ENCODE measurements at places on chromosomes 12 and 14.

GRCh38 chr12:54602661-54603060, 14.2 kb upstream of the PPP1R1A start:
- DNase-seq, result no peak

DNA sequence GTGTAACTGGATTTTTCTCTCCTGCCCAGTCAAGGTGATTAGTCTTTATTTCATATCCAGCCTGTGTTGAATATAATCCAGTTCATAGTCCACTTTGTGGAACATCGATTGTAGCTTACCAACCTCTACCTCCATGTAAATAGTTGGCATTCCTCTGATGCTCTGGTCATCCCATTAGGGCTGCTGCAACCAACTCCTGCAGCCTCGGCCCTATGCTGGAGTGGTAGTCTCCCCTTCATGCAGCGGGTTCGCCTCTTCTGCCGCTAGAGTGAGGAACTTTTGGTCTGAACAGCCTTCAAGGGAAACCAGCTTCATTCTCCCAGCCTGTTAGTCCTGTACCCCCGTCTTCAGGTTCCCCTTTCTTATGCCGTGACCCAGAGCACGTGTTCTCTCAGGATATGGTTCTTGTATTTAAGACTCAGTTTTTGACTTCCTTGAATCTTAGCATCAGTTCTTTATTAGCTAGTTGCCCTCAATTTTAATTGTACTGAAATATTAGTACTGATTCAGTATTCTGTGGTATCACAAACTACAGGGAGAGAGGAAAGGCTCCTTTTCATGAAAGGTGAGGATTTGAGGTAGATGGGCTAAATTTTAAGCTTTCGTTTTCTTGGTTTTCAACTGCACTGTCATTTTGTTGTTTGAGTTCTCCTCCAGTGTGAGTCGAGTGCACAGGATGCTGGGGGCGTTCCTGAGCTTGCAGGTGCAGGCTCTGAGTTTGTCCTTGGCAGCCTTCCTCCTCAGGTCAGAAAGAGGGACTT, 33.2 kb downstream of the ZNF664 start:
- no peak for DNase-seq

GRCh38 chr12:99427104-99427503, 220.4 kb upstream of the GARIN6 start:
- no peak for DNase-seq

DNA sequence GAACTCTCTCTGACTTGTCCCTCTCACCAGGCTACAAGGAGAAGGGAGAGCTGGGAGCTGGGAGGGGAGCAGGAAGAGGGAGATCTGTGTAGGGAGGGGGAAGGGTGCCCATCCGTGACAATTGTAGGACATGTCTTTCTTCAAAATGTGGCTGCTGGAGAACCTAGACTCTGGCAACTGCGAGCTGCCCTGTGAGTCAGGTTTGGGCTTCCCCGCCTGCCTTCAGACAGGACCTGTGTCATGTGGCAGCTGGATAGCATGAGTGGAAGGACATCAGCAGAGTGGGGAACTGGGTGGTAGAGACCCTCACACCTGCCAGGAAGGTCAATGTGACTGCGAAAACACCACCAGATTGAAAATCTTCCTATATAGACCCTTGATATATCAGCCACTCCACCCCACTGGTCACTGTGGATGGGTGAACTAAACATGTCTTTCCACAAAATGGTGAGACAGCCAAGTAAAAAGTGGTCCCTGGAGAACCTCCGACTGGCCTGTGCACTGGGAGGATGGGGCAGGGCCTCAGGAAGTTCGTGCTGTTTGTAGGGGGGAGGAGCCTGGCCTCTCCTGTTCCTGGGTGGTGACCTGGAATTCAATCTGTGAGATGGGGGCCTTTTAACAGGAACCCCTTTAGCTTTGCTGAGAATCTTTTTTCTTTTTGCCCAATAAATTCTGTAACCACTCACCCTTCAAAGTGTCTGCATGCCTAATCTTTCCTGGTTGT, 62.2 kb upstream of the CAPRIN2 start:
- no peak for DNase-seq

- DNase-seq, result no peak
These were observed 40.9 kb upstream of the TOMM20L start for GRCh38 chr14:58354808-58355207.

- DNase-seq, result no peak
These were observed 129.3 kb upstream of the HIF1A start for GRCh38 chr14:61565836-61566536.

GRCh38 chr12:14774906-14775635, 28.2 kb downstream of the WBP11 start:
- no peak for DNase-seq

GRCh38 chr14:91793704-91794103, 61.8 kb upstream of the CATSPERB start:
- no peak for DNase-seq

DNA sequence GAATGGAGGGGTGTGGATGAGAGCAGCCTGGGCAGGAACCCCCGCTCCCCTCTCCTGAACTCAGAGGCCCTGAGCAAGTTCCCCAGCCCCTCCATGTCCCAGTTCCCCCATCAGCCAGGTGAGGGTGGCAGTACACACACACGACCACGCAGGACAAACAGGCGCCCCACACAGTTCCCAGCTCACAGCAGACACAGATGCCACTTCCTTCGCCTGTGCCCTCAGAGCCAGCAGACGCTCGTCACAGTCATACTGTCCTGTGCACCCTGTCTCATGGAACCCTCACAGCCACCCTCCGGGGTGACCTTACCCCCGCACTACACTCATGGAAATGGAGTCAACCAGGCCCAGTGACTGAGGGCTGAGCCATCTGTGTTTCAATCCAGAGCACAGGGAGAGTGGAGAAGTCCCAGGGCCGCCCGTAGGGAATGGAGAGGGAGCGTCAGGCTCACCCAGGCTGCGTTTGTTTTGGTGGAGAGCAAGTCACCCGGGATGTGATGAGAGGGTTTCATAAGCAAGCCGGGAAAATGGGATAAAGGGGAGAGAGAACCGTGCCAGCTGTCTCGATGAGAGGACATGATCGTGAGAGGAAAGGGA, 47.5 kb upstream of the DYNC1H1 start:
- DNase-seq, result no peak

GRCh38 chr14:25750436-25750835, 700.5 kb upstream of the STXBP6 start:
- no peak for DNase-seq

DNA sequence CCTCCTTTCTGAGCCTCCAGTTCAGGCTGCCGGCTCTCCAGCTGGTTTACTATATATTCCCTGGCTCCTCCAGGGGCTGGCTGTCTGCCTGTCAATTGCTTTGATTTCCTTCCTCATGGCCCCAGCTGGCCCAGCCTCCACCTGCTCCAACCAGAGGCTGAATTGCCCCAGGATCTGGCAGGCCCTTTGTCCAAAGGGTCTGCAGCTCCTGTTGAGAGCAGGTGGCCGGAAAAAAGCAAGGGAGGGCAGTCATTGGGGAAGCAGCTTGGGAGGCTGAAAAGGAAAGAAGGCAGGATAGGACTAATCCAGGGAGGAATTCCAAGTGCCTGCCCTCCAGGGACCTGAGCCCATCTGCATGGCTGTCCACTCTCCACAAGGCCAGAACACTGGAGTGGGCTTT, 25.3 kb downstream of the PAH start:
- no peak for DNase-seq

DNA sequence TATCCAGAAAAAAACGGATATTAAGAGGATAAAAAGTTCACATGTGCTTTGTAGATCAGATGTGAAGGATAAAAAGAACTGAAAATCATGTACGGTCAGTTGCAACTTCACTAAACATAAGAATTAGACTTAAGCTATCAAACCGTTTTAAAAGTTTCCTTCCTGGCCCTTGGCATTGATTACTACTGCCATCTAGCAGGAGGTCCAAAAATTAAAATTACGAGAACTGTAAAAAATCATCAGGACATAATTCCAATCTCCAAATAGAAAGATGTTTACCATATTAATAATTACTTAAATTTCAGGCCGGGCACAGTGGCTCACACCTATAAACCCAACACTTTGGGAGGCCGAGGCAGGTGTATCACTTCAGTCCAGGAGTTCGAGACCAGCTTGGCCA, 7.9 kb downstream of the WDR89 start:
- DNase-seq, result no peak

DNA sequence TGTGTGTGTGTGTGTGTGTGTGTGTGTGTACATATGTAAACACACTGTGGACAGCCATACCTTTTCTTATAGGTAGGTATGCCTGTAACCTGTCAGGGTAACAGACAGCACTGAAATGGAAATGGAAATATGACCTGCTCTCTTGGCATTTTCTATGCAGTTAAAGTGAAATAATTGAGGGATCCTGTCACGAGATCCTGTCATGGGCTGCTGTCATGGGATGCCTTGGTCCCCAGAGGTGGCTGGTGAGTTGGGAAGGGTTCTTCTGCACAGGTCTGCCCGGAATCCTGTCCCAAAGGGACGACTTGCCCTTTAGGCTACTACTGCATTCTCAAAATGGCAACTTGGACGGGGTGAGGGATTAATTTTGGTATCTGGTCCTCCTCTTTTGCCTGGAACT, 47.3 kb downstream of the ELK3 start:
- DNase-seq, result no peak

GRCh38 chr12:12952036-12952435, at the start of gene GPRC5D:
Gene GPRC5D, minus strand, starts transcription at chr12:12952170. Its CDS starts 1,786 bp downstream, at chr12:12950384.
- no peak for DNase-seq

DNA sequence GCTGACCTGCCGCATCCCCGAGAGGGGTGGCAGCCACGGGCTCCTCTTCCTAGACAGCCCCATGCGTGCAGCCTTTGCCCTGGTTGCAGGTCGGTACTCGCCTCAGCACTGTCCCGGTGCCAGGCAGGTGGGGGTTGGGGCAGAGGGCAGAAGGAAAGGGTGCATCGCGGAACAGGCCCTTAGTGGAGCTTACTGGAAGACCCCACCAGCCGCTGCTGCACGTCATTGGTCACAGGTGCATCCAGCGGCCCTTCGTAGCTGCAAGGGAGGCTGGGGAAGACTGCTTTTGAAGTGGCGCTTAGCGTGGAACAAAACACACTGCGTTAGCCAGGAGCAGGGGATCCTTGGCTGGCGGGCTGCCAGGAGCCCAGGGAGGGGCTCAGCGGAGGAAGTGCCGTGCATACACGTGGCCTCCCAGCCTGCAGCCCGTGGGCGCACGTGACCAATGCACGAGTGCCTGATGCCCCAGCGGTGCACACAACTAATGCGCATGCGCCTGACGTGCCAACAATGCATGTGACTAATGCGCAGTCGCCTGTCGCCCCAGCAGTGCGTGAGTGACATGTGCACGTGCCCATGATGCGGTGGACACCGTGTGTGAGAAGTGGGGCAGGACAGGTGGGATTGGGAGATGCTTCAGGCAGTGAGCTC, 5.0 kb upstream of the EP400 start:
- no peak for DNase-seq

GRCh38 chr12:52004042-52004648, 2.6 kb upstream of the TAMALIN start:
- no peak for DNase-seq

GRCh38 chr12:65384240-65384639, 105.8 kb downstream of the MSRB3 start:
- no peak for DNase-seq

DNA sequence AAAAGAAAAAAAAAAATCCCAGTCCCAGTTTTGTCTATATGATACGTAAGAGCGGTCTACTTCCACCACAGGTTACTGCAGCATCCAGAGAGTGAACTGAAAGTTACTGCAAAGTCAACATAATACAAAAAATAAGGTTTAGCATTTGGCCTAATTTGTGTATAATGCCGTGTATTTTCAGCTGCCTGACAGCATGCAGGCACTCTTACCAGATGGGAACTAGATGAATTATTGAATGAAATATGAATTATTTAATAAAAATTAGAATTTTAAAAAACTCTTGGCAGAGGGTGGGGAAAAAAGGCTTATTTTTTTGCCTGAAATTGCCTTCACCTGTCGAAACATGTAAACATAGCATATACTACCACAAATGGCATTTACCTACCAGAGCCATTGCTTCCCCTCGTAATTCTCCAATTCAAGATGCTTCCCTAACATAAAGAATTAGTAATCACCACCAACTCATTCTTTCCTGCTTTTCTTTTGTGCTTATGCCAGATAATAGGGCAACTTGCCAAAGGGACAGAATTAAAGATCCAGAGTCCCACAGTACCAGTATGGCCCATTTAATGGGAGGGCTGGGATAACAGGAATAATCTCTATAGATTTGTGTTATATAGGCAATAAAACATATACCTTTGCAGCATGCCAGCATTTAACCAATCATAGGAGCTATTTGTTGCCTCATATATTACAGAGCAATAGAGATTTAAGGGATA, 31.1 kb downstream of the ATF7 start:
- DNase-seq, result no peak

- peak; percentile 38 for DNase-seq
These were observed 6.3 kb downstream of the TNFRSF1A start for GRCh38 chr12:6335451-6336078.

DNA sequence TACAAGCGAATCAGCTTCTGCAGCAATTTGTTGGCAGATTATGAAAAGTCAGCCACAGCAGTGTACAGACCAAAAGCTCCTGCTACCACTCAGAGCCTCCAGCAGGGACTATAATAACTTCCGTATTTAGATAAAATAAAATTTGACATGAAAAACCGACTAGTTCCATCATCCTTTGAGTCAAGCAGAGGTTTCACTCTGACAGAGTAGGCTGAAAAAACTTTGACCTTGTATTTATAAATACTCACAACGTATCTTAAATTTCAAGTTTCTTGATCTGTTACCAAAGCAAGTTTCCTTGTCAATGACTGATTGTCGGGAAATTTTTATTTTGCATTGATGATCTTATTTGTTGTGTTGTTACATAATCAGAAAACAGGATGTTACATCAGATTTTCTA, 283.4 kb downstream of the DAD1 start:
- no peak for DNase-seq

GRCh38 chr12:75684678-75685616, 173.5 kb upstream of the KRR1 start:
- DNase-seq, result no peak
